Activated CD4-positive, alpha-beta T cell treated with anti-CD3 and anti-CD28 coated beads, Interleukin-2, amount 10 ng/mL, durations not matched to agents 7 days and 5 days (primary cell): ENCODE measurements at places on chromosomes 5 and 9. TPM values are rescaled to one million over a fixed set of nuclear protein-coding genes. Genes with fewer than 3 reads are reported as not detected.

DNA sequence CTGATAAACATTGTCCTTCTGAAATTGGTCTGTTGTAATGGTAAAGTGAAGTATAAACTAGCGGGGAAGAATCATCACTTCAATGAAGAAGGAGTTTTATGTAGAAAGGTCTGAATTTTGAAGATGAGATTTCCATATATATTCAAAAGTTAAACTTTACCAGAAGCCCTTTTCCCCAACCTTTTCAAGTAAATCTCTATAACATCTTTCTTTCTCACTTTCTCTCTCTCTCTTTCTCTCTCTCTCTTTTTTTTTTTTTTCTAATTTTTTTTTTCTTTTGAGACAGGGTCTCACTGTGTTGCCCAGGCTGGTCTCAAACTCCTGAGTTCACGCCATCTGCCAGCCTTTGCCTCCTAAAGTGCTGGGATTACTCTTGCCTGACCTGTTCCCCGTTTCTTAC lies 78.7 kb downstream of the NSD1 start:
- DNase-seq = no peak

DNA sequence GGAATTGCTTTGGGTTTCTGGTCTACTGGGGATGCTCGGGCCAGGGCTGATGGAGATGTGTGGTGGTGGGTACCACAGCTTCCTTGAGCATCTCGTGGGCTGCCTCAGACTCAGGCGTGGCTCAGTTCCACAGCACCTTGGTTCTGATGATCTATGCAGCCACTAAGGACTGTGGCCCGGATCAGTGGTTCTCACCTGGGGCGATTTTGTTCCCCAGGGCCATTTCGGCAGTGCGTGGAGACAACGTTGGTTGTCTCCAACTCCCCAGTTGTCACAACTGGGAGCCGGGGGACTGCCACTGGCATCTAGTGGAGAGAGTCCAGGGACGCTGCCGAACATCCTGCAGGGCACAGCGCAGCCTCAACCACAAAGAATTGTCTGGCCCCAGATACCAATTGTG lies 47.7 kb downstream of the FGF18 start:
- no peak for DNase-seq

DNA sequence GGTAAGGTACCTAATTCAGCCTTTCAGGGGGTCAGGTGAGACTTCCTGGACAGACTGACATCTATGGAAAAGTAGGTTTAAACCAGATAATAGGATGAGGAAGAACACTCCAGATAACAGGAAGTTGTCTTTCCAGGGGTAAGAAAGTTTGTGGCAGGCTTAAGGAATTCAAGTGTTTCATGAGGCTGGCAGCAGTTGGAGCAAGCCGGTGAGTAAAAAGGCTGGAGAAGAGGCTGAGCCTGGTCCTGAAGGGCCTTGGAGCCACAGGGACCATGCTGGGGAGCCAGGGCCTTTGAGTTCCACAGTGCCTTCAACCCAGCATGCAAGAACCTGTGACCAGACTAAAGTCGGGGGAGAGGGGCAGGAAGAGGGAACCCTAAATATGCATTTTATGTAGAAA lies 353.4 kb downstream of the SPOCK1 start:
- DNase-seq = no peak

GRCh38 chr9:108956631-108957026 lies 22.4 kb downstream of the ABITRAM start:
- no peak for DNase-seq

DNA sequence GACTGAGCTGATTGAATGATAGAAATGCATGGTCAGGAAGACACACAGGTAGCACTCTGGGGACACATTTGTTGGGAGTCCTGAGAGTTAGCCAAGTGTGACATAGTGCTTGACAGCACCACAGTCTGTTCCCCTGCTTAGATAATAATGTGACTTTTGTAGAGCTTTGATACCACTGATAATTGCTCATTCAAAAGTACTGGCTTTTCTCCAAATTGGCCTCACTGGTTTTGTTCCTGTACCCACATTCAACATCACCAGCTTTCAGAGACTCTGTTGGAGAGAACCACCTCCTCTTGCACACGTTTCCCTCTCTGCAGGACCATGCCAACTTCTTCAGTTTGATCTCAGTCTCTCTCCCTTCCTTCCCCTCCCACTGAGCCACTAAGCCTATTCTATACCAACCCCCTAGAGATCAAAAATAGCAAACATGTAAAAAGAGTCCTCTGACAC lies 52.5 kb upstream of the IL7R start:
- DNase-seq = no peak

GRCh38 chr5:118891252-118891651 lies 97.1 kb downstream of the DTWD2 start:
- no peak for DNase-seq

DNA sequence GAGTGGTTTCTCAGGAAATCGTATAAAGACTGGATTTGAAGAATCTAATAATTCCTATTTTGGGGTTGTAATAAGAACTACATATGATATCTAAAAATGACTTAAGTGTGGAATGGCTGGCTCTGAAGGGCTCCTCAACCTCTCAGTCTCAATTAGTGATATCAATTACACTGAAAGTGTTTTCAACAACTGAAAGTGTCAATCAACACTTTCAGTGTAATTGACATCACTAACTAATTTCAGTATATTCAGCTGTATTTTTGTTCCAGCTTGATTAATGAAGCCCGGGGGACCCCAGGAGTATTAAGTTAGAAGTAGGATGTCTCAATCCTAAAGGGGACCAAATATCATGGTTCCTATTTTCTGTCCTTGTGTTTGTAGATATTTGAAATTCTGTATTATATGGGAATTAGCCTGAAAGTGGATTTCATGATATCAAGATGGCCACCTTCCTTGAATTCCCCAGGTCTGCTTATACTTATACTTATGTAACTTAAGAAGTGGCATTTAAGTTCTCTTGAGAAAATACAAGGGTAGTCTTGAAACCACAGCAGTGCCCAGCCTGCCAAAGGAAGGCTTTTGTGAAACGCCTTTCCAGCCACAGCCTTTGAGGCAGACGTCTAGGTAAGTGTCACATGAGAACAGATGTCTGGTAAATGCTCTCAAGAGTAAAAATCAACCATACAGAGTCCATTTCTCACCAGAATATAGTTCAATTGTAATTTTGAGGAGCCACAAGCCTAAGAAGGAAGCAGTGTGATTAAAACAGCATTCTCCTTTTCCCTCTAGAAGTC lies 4.6 kb downstream of the BASP1 start:
- no peak for DNase-seq

DNA sequence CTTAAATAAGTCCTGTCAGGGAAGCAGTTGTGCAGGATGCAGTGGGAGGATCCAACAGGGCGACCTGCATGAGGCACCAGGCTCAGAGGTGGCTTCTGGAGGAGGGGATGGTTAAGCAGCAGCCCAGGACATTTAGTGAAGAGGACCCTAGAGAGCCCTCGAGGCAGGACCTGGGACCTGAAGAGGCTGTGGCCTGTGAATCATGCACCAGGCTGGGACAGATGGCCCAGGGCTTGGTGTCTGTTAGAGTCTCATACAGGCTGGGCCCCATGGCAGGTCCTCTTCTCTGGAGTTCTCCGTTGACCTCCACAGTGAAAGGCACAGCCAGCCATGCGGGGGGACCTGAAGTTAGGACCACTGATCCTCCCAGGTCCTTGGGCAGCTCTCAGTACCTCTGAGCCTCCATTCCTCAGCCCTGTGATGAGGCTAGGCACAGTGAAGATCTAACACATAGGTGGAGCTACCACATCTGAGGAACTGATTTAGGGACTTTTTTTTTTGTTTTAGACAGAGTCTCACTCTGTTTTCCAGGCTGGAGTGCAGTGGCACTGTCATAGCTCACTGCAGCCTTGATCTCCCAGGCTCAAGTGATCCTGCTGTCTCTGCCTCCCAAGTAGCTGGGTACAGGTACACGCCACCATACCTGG lies 60.8 kb upstream of the GARNL3 start:
- no peak for DNase-seq

DNA sequence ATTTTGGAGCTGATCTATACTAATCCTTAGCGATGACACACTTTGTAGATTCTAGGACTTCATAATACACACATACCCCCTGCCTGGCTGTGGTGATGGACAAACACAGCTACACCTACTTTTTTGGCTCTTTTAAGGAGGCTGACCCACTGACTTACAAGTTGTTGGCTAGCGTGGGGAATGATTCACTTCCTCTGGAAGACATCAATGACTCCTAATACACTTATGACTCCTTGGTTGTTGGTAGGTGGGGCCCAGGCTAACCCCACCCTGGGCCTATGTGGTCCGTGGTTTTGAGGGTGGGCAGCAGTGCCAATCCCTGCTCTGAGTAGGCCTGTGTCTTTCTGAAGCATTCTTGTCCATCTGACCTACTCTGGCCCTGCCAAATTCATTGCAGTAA lies 144.4 kb downstream of the SLC12A2 start:
- no peak for DNase-seq

GRCh38 chr5:112367400-112367799 lies 51.7 kb downstream of the EPB41L4A start:
- DNase-seq = no peak

GRCh38 chr9:126872516-126872915 lies 12.1 kb downstream of the ZBTB34 start:
- no peak for DNase-seq

DNA sequence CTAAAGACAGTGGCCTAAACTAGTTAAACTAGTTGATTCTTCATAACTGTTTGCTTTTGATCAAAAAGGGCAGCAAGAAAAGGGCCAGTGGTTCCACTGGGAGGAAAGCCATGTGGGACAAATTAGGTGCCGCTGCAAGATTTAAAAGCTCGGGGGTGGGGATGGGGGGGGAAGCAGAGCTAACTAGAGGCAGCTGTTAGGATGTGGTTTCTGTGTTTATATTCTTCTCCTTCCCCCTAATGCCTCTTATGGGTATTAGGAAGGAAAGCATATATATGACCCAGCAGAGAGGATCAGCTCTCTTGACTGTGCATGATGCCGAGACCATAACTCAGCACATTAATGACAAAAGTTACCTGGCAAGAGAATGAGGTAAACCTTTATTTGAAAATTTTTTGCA lies 65.7 kb downstream of the EFNA5 start:
- no peak for DNase-seq

DNA sequence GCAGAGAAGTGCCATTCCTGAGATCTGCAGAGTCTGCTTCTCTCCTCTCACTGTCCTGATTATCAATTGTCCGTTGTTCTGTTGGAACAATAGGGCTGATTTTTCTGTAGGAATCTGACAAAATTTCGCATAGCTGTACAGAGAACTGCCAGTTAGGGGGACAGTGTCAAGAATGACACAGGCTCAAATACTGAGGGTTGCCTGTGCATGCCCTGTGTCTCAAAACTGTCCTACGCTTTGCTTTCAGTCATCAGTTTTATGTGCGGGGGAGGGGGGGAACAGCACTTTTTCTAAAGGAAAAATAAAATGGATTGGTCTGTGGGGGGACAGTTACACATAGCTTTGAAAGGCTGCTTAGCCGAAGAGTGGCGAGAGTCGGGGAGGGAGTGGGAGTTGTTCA lies 248.6 kb downstream of the PDZD2 start:
- no peak for DNase-seq

DNA sequence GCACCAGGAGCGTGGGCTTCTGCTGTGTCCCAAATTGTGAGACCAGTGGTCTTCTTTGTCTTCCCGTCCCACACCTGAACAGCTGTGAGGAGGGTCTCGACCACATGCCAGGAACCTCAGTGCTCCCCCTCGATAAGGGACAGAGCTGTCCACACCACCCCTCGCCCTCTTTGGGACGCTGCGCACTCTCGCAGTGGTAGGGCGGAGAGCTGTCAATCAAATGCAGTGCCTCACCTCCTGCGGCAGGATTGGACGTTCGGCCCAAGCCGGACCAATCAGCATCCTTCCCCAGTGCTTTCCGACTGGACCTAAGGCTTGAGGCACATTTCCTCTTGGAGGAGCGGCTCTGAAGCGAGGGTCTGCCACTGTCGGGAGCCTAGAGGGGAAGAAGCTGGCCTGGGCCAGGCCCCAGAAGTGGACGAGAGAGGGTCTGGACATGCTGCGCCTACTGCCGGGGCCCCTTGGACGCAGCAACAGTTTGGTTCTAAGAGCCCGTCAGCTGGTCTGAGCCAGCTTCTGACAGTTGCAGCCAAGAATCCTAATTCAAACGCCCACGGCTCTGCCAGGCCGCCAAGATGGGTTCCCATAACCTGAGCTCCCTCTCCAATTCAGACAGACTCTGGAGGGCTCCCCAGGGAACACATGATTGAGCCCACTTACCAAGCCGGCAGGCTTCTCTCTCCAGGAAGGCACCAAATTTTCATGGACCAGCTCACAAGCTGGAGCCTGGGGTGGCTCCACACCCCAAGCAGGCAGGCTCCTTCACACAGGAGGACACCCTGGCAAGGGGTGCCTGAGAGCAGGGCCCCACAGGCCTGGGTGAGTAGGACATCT lies 28.1 kb upstream of the ADAMTS2 start:
- no peak for DNase-seq

GRCh38 chr5:142491270-142491669 lies 166.4 kb upstream of the SPRY4 start:
- no peak for DNase-seq

- no peak for DNase-seq
Observed at GRCh38 chr9:112408819-112409218, 28.9 kb downstream of the HSDL2 start.

GRCh38 chr5:5278815-5279381 lies 138.8 kb downstream of the ADAMTS16 start:
- no peak for DNase-seq

DNA sequence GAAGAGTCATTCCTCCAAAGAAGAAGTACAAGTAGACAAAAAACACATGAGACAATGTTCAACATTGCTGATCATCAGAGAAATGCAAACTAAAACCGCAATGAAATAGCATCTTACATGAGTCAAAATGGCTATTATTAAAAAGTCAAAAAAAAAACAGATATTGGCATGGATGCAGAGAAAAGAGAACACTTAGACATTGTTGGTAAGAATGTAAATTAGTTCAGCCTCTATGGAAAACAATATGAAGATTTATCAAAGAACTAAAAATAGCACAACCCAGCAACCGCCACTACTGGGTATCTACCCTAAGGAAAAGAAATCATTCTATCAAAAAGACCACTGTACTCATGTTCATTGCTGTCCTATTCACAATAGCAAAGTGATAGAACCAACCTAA lies 157.5 kb downstream of the CHSY3 start:
- no peak for DNase-seq

- DNase-seq = no peak
Observed at GRCh38 chr5:34487956-34488355, 168.2 kb upstream of the RAI14 start.

VLDLR gene
- 3.9 TPM for total RNA-seq

ADRB2 gene
- total RNA-seq = 1.3 TPM

JADE2 gene
- 93.8 TPM for total RNA-seq

BTF3 gene
- 807 TPM for total RNA-seq

MYMK gene
- total RNA-seq = not detected

FCN2 gene
- not detected for total RNA-seq

APC gene
- total RNA-seq = 25.7 TPM

TEX48 gene
- 0.97 TPM for total RNA-seq

SCGB3A2 gene
- not detected for total RNA-seq

CTSL gene
- total RNA-seq = 10.1 TPM

PCDHB9 gene
- not detected for total RNA-seq

RASEF gene
- total RNA-seq = not detected

PDZD2 gene
- not detected for total RNA-seq
